RPMI8226 (cell line): ENCODE measurements at places on chromosomes 5 and 9.
A peak's percentile ranks its signal among the peaks of the same experiment; 100 is the strongest.

GRCh38 chr9:35237311-35237710 is 75.5 kb downstream of the UNC13B start:
- DNase-seq, result no peak

DNA sequence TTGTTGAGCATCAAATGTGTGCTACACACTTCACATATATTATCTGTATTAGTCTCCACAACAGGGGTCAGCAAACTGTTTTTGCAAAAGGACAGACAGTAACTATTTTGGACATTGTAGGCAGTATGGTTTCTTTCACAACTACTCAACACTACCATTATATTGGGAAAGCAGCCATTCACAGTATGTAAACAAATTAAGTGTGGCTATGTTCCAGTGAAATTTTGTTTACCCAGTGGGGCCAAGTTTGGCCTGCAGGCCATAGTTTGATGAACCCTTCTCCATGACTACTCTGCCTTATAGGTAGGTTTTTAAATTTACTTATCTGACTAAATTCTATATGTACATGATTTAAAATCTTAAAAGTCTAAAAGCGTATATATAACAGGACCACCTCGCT is 13.0 kb upstream of the FAM151B start:
- DNase-seq, result no peak

GRCh38 chr5:56145106-56145505 is 88.0 kb downstream of the ANKRD55 start:
- no peak for DNase-seq

DNA sequence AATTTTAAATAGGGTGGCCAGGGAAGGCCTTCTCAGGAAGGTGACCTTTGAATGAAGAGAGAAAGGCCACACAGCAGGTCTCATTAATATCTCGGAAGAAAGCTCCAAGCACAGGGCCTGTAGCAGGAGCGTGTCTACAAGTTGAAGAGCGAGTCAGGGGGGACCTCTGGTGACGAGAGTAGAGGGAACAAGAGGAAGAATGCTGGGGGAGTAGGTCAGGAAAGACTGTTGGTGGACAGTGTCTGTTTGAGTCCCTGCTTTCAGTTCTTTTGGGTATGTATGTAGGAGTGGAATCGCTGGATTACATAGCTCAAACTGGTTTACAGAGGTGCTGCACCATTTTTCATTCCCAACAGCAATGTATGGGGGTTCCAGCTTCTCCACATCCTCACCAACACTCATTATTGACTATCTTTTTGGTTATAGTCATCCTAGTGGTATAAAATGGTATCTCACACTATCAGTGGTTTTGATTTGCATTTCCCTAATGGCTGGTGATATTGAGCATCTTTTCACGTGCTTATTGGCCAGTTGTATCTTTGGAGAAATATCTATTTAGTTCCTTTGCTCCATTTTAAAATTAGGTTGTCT is 55.8 kb downstream of the NUP214 start:
- no peak for DNase-seq

GRCh38 chr5:178145965-178146820 is 7.5 kb downstream of the NHP2 start:
- peak; percentile 82 for DNase-seq

DNA sequence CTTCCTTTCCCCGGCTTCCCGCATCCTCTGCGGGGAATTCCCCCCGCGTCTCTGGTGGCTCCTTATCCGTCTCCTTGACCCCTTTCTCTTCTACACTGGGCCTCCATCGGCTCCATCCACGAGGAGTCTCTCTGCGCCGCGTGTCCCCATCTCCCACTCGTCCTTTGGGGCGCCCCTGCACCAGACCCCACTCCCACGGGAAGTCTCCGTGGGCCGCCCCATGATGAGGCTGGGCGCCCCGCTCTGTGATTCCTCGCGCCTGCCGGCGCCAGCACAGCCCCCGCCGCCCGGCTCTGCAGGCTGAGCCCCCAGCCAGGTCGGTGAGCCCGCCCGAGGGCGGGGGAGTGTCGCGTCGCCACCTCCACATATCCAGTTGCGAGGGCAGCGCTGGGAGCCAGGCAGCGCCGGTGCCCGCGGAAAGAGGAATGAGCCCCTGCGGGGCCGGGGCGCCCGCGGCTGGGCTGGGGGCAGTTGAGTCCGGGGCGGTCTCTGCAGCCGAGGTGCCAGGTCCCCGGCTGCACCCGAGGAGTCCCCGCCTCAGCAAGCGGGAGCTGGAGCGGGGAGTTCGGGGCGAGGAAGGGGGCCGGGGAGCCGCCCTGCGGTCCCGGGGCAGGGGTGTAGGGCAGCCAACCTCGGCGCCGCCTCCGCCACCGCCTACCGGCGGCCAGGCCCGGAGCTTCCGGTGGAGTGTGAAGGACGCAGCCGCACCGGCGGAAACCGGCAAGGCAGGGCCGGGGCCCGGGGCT is 2.1 kb upstream of the TRAF1 start:
- DNase-seq, result peak; percentile 85

DNA sequence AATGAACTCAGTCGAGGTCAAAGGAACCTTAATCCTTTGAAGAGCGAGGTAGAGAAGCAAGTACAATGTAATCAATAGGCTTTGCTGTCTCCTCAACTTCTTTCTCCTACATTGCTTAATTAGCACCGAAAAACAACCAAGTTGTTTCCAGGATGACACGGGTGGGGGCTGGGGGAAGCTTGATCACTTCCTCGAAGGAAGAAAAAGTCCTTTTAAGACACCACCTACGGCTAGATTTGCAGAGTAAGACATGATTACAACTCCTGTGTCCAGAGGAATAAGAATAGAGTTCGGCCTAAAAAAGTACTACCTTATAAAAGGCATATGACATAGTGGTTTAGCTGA is 811 bp upstream of the ARRDC3 start:
- DNase-seq, result peak; percentile 49

DNA sequence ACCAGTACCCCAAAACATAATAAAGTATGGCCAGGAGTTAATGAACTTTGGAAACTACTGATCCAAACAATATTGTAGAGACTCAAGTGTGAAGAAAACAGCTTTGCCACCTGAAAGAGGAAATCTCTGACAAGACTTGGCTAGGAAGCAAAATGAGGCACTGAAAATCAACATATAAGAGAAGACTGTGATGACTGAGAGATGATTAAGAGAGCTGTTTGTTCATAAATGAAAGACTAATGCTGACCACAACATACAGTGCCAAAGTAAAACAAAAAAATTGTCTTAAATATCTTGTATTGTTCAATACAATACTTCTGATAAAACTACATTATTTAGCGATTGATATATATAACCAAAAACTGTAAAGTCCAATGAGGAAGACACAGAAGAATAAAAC is 7.2 kb downstream of the RC3H2 start:
- no peak for DNase-seq

GRCh38 chr9:71791875-71792274 is 23.6 kb upstream of the CEMIP2 start:
- DNase-seq, result no peak

DNA sequence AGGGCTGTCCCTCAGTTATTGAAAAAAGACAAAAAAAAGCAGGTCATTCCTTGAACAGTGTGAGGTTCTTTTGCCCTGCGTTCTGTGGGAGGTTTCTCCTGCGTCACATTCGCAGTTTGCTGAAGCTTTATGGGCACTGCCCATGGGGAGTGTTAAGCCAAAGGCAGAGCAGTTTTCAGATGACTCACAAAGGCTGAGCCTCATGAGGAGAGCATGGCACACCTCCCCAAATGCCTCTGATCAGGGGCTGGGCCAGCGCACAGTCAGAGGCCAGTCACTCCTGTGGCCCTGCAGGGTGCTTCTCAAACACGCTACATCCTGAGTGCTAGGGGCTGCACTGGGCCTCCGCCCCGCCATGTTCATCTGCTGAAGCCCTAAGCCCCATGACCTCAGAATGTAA is 38.4 kb downstream of the IRX1 start:
- DNase-seq, result no peak

DNA sequence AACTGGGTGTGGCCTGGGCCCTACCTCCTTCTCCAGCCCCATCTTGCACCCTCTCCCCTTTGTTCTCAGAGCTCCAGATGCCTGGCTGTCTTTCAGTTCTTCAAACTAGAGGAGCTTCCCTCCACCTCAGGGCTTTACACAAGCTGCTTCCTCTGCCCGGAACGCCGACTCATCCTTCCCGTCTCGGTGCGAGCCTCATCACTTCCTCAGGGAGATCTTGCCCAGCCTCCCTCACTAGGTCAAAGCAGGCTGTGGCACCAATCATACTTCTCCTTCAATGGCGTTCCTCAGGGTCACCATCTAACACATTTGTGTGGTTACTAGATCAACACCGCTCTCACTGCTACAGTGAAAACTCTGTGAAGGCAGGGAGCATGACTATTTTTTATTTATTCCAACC is 56.2 kb upstream of the ZSWIM6 start:
- DNase-seq, result peak; percentile 94

GRCh38 chr5:35826554-35826953 is 30.1 kb upstream of the IL7R start:
- DNase-seq, result no peak

GRCh38 chr5:63555874-63556273 is 406.4 kb downstream of the HTR1A start:
- DNase-seq, result no peak

- DNase-seq, result no peak
These were observed 189.9 kb downstream of the ARL15 start for GRCh38 chr5:54120473-54120872.

DNA sequence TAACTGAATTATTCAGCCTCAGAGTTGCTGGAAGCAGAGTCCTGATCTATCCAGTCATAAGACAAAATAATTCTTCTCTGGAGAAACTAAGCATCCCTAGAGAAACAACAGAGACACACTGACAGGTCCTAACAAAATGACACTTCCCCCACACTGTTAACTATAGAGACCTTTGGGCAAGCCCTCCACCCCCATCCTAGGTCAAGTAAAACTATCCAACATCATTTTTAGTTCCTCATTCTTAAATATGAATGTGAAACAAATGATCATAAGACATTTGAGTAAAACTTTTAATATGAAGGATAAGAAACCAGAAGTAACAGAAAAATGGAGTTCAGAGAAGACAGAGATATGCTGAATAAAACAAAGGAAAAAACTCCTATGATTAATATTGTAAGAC is 30.9 kb downstream of the CNTLN start:
- DNase-seq, result no peak

DNA sequence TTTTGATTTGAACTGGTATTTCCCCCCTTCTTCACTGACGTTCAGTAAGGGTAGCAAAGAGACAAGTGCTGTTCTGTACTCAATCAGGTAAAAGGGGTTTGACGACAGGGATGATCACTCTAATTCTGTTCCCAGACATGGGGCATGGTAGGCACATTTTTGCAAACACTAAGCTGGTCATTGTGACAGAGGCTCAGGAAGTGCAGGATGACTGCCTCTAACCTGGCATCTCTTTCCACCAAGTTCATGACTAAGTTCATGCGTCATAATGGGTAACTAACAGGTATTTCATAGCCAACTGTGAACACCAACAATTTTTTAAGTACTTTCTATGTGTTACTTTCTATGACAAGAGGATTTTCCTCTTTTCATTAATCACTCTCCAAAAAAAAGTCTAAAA is 166.5 kb downstream of the MAPKAP1 start:
- DNase-seq, result no peak

GRCh38 chr5:14148483-14148882 is 5.3 kb downstream of the TRIO start:
- no peak for DNase-seq

DNA sequence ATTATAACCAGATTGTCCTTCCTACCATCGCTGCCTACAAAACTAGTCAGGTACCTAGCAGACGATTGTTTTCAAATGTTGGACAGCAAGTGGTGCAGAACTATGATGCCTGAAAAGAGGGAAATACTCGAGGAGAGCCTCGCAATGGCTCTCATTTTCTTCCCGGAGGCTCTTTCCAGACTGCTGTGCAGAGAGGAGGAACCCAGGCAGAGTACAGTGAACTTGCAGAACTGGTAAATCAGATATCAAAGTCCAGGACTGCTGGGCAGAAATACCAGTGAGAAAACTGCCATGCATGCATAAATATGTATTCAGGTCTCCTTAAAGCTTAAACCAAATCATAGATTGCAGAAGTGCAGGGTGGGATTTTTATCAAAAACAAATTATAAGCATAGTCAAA is 26.4 kb upstream of the UGT3A1 start:
- no peak for DNase-seq

DNA sequence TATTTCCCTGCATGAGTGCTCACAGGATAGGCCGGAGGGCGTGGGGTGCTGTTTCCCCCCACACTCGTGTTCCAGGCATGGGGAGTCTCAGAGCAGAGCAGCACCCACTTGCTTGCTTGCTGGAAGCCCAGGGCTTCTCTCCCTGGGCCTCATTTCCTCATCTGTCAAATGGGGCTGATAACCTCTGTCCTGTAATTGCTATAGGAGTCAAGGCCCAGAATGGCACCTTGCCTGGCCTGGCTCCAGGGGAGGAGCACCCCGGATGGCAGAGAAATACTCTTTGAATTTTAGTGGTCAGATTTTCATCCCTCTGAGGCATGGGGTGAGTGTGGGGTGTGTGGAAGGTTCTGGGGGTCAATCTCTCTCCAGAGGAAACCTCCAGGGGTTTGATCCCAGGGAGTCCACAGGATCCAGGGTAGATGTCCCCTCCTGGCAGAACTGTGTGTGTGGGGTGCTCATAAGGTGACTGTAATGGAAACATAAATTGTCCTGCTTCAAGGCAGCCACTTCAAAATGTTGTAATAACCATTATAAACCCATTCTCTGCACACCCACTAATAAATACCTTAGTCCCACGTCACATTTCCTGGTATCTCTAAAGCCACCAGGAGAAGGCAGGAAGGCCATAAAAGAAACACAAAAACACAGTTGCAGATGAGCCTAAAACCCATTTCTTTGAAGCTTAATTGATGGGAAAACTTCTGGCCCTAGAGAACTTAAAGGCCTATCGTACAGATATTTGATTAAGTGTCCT is 272.2 kb downstream of the FSTL4 start:
- DNase-seq, result no peak

GRCh38 chr5:34657274-34657921 is 1.3 kb downstream of the RAI14 start:
- no peak for DNase-seq

DNA sequence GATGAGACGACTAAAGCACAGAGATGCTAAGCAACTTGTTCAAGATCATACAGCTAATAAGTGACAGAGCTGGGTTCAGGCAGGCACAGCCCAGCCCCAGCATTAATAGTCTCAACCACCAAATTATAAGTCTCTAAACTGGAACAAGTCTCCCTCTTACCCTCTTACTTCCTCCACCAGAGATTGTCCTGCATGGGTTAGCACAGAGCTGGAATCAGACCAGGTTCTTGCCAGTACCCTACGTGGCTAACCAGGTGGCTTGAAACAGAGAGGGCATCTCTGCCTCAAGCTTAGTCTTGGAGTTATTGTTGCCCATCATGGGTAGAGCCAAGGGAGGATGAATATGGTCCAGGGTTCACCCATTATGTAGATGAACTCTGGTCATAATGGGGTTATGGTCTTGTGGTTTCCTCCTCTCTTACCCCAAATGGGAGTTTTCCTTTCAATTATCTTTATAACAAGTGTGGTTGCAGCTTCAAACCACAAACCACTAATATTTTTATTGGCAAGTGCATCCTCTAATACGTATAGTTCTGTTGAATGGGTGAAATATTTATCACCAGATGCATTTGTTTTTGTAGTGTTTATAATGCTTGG is 8.3 kb upstream of the XPA start:
- no peak for DNase-seq

- DNase-seq, result no peak
These were observed 123.9 kb downstream of the GHR start for GRCh38 chr5:42547141-42547540.
